Glutamatergic neuron (in vitro differentiated cells): ENCODE measurements at places on chromosomes 6 and 20.

- DNase-seq: no peak
These were observed 266.6 kb upstream of the BTBD3 start for GRCh38 chr20:11651138-11651537.

DNA sequence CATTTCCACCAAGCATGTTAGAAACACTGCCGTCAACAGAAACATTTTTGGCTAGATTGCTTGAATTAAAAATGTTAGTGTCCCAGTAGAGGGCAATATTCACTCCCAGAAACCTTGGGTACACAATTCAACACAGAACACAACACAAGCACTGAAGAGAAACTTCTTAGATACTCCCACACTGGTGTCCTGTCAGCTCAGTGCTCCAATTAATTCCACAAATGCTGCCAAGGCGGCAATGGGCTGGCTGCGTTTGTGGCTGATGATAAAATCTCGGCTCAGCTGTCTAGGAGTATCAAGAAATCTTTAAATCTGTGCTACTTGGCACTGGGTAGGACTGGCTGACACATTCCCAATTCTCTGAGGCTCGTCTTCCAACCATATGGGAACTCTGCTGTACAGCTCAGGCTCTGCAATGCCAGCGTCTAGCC lies 39.3 kb downstream of the BEND3 start:
- no peak for DNase-seq

DNA sequence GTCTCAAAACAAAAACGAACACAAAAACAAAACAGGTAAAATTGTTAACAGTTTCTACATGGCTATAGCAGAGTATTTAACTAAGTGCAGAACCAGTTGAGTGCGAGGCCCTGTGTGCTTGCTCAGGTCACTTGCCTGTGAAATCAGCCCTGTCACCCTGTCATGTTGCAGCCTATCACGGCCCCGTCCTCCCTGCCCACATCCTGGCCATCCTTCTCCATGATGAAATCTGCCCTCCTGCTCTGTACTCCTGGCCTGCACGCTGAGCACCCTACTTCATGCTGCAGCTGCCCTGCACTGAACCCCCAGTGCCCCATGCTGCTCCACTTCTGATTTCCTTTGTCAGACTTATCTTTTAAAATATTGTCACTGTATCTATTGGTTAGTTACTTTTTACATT lies 62.4 kb downstream of the DTD1 start:
- no peak for DNase-seq

- DNase-seq: no peak
These were observed 13.5 kb downstream of the HAO1 start for GRCh38 chr20:7926767-7927166.

- no peak for DNase-seq
These were observed 557.2 kb downstream of the EYS start for GRCh38 chr6:65149841-65150240.

DNA sequence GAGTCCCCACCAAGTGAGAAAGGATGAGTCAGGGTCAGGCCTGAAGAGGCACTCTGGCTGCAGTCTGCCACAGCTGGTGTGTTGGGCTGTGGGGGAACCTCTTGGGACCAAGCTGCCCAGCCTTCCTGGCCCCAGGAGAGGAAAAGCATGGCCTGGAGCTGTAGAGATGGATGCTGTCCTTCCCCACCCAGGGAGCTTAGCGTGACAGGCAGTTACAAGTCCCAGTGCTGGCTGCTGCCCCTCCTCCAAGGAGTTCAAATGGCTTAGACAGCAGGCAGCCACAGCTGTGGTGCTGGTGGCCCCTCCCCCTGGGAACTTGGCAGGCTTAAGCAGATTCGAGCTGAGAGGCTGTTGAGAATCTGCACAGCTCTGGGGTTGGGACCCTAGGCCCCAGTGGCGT lies 253.2 kb downstream of the PLCB1 start:
- DNase-seq: peak; percentile 58

DNA sequence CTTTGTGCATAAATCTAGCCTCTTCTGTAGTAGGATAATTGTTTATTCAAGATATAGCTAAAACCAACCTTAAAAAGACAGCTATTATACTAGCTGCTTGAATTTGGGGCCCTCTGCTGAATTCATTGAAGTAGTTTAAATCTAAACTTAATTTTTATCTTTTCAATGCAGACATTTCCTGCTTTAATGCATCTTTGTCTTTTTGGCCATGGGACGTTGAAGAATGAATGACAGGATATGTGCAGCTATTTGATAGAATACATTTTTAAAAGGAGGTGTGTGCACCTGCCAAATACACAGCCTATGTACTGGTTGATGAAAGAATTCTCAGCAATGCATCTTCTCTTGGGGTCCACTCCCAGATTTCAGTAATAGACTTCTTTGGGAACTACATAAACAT lies 524.9 kb downstream of the PHF3 start:
- DNase-seq: no peak

DNA sequence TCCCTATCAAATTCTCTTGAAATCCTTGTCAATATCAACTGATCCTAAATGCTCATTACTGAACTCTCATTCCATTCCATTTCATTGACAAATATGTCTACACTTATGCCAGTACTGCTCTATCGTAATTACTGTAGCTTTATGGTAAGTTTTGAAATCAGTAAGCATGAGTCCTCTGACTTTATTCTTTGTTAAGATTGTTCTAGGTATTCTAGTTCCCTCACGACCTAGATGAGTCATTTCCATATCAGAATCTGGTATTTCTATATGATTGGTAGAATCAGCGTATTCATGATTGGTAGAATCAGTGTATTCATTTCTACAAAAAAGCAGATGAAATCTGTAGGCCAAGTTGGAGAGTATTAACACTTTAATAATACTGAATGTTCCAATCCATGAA lies 318.6 kb upstream of the RUNX2 start:
- no peak for DNase-seq

DNA sequence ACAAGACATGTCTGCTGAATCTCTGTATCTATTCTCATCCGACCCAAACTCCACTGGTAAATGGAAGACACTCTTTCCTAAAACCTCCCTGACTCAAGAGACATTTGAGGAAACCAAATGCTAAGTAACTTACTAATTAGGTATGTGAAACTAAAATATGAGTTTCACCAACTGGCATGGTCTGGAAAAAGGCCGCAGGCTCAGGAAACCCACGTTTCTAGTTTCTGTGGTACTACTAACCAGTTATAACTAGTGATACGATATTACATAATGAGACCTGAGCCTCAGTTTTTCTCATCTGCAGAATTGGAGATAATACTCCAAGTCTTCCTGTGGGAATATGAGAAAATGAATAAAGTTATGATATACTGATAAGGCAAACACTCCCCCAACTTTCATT lies 39.9 kb downstream of the ZNF391 start:
- DNase-seq: no peak

DNA sequence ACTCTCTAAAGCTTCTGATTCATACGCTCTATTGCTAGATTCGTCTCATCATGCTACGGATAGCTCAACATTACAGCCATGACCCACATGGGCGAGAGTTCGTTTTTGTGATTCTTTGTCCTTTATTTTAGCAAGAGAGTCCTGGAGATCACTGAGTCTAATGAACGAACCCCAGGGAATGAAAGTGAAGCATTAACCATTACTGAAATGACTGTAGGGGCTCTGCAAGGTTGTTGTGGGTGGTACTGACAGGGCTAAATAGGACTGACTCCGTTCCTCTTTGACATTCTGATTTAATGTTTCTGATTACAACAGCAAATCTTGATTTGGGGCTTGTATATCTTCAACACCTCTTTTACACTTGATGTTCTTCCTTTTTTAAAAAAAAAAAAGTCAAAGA lies 13.7 kb upstream of the RTF2 start:
- no peak for DNase-seq

GRCh38 chr6:142324111-142324510 lies 22.3 kb downstream of the ADGRG6 start:
- no peak for DNase-seq

DNA sequence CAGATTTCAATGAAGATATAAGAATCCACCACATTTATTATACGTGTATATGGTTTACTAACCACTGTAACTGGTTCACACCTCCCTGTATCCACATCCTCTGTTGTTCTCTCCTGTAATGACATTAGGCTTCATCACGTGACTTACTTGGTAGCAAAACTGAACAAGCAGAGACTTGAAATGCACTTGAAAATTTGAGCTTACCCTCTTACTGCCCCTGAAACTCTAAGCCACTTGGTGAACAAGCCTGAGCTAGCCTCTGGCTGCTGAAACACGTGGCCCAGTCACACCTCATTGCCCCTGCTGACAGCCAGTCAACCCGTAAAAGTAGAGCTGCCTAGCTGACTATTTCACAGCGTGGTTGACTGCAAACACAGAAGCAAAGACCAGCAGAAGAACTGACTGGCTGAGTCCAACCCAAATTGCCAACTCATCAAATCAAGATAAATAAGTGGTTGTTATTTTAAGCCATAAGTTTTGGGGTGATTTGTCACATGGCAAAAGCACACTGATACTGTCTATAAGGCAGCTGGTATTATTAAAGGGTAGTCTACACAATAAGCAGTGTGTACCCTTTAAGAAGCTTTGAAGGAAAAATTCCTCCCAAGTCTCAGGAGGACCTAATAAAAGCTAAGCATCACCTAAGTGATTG lies 109.0 kb downstream of the RALGAPA2 start:
- no peak for DNase-seq
